ENCODE measurements at places on chromosomes 1 and 21.

DNA sequence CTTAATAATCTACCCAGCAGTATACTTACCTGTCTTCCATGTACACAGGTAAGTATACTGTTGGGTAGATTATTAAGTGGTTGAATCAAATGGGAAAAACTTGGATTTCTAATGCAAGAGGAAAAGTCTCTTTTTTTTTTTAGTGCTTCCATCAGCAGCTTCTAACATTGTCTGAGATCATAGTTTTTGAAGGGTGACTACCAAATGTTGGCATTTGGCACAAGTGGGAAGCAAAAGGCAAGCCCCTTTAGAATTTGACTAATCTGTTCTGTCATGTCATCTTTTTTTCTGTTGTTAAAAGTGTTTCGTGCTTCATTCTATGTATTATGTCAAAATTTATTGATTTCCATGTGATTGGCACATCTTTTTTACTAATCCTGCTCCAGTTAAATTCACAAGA is 547 bp downstream of the FMO1 start:
- no peak for DNase-seq

GRCh38 chr1:74822851-74823401 is 90.0 kb downstream of the TYW3 start:
- no peak for DNase-seq

- no peak for DNase-seq
Measured at GRCh38 chr1:209544098-209544497, 39.4 kb upstream of the CAMK1G start.

- DNase-seq = no peak
Measured at GRCh38 chr1:116907351-116907750, 2.4 kb upstream of the PTGFRN start.

GRCh38 chr1:224640018-224640417 is 23.9 kb downstream of the CNIH3 start:
- no peak for DNase-seq

- no peak for DNase-seq
Measured at GRCh38 chr1:43979528-43980254, 681 bp downstream of the B4GALT2 start.

DNA sequence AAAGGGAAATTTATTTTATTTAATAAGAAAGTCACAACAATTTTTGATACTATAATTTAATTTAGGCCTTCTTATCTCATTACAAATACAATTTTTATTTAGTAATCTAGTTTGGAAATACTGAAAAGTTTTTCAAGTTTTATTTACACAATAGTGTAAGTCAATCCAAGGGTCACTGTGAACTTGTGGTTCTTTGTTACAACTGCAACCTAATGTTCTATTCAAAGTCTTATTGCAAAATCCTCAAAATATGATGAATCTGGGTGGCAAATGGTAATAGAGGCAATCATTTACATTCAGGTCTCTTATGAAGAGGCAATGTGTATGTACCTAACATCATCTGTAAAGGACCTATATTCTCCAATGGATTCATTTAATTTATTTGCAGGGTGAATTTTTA is 421.2 kb downstream of the DPYD start:
- DNase-seq = no peak

GRCh38 chr1:28507646-28508434 is 2.0 kb downstream of the RCC1 start:
- DNase-seq = no peak

DNA sequence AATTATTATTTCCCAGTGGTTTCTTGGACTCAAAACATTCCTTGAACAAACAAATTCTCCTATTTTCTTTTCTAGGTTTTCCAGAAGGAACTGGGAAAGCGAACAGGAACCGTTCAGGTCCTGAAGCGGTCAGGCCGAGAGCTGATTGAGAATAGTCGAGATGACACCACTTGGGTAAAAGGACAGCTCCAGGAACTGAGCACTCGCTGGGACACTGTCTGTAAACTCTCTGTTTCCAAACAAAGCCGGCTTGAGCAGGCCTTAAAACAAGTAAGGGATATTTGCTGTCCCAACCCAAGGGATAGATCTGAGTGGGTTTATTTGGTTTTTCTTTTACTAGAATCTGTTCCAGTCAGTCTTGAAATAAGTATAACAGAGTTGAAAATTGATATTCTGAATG is 39.4 kb upstream of the BMP8A start:
- no peak for DNase-seq

DNA sequence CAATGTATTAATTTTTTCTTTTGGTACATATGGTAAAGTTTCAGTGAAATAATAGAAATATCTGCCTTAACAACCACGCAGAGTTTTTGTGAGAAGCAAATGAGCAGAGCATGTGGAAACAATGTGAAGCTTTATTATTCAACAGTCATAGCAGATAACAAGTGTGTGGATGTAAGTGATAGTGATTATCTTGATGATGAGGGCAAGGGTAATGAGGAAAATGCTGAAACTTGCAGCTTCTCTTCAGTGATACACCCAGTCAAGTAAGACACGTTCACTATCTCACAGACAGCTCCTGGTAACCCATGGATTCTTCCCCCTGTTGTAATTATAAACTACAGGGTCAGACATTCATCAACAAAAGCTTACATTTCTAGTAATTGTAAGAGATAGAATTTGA is 14.6 kb upstream of the OR2L5 start:
- no peak for DNase-seq
